ENCODE measurements at places on chromosomes 12 and 14.

GRCh38 chr14:61326847-61327246 lies 5.5 kb downstream of the PRKCH start:
- no peak for DNase-seq

DNA sequence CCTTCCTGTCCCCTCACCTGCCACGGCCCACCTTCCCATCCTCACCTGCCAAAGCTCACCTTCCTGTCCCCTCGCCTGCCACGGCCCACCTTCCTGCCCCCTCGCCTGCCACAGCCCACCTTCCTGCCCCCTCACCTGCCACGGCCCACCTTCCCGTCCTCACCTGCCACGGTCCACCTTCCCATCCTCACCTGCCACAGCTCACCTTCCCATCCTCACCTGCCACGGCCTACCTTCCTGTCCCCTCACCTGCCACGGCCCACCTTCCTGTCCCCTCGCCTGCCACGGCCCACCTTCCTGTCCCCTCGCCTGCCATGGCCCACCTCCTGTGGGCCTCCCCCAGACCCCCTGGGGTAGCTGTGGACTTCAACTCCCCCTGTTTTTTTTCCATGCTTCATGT lies 48.8 kb upstream of the GPR68 start:
- DNase-seq, result no peak

DNA sequence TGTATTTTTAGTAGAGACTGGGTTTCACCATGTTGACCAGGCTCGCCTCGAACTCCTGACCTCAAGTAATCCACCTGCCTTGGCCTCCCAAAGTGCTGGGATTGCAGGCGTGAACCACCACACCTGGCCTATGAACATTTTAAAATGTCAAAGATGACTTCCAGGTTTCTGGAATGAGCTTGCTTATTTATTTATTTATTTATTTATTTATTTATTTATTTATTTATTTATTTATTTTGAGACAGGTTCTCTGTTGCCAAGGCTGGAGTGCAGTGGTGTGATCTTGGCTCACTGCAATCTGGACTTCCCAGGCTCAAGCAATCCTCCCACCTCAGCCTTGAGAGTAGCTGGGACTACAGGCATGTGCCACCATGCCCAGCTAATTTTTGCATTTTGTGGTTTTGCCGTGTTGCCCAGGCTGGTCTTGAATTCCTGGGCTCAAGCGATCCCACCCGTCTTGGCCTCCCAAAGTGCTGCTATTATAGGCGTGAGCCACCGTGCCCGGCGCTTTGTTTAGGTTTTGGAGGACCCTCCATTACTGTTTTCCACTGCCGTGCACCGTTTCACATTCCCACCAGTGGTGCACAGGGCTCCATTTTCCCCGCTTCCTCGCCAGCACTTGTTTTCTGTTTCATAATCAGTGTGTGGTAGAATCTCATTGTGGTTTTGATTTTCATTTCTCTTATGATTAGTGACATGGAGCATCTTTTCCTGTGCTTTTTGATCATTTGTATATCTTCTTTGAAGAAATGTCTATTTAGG lies 6.4 kb upstream of the CFAP251 start:
- DNase-seq, result no peak

GRCh38 chr12:132788375-132789098 lies 26.9 kb upstream of the ANKLE2 start:
- DNase-seq, result peak; percentile 64

DNA sequence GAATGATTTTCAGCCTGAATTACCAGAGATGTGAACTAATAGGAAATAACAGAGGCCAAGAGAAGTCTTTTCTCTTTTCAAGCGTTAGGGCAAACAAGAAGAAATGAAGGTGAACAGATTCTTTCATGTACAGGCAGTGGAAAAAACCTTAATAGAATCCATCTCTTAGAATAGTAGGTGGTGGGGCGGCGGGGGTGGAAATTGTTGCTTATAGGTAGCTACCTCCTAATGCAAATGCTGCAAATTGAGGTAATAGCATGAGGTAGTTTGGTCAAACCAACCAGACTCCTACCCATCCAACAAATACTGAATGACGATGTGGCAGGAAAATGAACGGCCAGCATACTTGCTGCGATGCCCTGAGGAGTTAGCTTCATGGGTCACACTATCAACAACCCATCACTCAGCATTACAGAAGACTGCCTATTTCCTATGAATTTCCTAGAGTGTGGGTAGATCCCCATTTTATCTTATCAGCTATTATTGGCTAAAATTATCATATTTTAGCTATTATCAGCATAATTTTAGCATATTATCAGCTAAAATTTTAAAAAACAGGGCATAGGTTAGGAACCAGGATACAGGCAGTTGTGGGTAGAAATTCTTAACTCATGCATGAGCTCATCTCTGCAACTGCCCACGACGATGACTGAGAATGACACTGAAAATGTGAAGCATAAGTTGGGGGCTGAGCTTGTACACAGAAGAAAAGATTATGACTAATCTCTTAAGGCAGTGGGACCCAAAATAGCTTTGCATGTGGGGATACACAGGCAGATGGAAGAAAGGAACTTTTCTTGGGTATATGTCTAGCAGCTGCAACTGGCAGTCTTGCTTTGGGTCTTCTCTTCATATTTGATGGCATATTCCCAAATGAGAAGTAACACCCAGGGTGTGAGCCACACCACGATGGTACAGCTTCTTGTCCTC lies 68.7 kb downstream of the NIN start:
- DNase-seq, result peak; percentile 67

GRCh38 chr12:126837697-126838096 lies 1429.3 kb upstream of the TMEM132C start:
- no peak for DNase-seq

DNA sequence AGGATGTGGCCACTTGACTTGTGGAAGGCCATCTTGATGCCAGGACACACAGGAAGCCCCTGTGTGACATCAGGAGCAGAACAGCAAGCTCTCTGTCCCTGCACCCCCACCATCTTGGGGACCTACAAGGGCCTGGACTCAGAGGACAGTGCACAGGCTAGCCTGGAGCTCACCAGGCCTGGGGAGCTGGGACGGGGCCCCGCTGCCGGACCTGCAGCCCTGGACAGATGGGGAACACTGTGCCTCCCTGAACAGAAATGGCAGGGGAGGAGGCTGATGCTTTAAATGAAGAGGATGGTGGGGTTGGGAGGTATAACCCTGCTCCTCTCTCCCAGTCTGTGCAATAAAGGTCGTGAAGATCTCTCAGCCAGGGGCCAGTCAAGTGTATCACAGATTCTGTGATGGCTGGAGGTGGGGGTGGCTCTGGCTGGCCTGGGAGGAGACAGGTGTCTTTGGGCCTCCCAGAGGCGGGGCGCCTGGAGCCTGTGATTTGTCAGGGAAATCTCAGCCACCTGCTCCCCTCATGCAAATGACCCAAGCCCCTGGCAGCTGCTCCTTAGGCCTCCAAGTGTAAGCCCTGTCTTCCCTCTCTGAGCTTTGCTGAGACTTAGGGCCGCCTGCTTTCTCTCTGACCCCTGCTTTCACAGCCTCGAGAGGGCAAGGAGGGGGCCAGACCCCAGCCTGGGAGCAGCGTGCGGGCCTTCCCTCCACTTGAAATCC lies 1.1 kb upstream of the GNB3 start:
- DNase-seq, result no peak

DNA sequence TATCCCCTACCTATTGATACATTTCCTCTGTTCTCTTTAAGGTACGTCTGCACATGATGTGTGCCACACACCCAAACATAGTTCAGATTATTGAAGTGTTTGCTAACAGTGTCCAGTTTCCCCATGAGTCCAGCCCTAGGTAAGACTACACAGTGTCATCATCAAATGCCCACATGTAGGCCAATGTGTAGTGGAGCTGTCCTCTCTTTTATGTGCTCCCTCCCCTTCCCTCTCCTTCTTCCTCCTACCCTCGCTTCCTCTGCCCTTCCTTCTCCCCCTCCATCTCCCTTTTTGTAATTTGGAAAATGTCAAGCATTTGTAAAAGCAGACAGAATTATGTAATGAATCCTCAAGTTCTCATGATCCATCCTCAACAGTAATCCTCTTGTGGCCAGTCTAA lies 25.5 kb downstream of the MAPKAPK5 start:
- DNase-seq, result no peak

DNA sequence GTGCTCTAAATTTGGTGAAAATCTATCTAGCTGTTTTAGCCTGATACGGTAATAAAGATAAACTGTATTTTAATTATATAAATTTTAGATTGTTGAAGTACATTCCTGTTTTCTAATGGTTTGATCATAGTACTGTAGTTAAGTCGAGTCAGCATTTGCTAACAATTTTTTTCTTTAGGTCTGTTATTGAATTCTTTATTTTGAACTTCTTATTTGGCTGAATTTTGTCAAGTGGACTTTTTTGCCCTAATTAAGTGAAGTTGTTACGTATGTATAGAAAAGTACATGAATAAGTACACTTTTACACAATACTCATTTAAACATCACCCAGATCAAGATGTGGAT lies 66.8 kb downstream of the VRK1 start:
- no peak for DNase-seq

Measured in AG20443 (cell line).